ENCODE measurements at places on chromosomes 3 and 15.
A peak's percentile ranks its signal among the peaks of the same experiment; 100 is the strongest.

GRCh38 chr15:43792761-43793476 is 799 bp downstream of the SERF2 start:
- DNase-seq, result peak; percentile 45

GRCh38 chr15:29403772-29404171 is 134.2 kb upstream of the NSMCE3 start:
- DNase-seq, result no peak

- DNase-seq, result no peak
Observed at GRCh38 chr3:126147147-126147931, 33.0 kb downstream of the ALDH1L1 start.

DNA sequence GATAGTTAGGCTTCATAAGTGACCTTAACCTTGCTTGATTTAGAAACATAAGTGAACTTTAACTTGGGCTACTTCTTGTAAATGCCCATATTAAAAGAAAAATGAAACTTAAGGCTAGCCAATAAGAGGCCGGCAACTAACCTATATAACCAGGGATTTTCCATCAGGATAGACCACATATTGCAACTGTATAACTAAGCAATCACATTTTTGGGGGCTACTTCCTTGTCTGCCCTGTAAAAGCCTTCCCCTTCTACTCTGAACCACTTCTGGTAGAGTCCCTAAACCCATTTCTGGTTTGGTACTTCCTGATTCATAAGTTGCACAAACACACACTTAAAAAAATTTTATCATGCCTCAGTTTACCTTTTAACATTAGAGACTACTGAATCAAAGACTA is 150.9 kb upstream of the UBE2E2 start:
- no peak for DNase-seq

DNA sequence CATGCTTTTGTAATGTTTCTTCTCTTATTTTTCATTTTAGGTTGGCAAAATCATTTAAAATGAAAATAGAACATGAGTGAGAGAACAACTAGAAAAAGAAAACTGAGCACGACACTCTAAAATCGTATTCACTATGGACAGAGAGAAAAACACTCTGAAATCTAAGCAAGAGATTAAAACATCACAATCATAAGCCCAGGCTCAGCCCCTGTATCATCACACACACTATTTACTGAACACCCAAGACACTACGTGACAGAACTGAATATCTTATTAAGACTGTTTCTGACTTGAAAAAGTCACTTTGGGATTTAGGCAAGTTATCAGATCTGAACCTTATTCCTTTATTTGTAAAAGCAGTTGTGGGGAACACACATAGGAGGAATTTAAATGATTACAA is 82.6 kb upstream of the PLXND1 start:
- no peak for DNase-seq

DNA sequence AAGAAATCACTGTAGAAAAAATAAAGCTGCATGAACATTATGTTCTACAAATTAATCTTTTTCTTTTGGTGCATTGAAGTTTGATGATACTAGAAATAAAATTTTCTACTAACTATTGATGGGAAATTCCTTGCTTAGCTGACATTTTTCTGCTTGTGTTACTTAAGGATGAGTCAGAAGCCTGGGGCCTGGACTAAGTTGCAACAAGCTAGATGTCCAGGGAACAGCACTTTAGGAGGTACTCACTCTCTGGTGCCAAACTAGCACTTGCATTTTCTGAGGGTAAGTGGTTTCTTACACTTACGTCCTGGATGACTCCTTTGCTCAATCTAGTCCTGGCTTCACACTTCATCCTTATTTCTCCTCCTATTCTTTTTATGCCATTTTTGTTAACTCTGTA is 945.1 kb downstream of the IGSF11 start:
- DNase-seq, result peak; percentile 24

DNA sequence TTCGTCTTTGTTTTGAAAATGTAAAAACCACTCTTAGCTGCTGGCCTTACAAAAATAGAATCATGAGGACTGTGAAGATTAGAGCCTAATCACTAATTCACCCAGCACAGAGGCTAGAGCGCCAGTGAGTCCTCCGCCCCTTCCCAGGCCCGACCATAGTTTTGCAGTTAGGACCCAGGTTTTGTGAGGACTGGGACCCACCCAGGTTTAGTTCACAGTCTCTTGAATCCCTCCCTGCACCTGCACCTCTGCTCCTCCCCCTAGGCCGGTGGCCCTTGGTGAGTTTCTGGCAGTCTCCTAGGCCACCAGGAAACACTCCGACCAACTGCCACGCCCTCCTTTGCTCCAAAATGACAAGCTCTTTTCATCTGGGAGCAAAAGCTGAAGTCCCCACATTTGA is 136.0 kb upstream of the CCDC54 start:
- peak; percentile 49 for DNase-seq

GRCh38 chr3:45932112-45932511 is 11.2 kb upstream of the CXCR6 start:
- DNase-seq, result no peak
